Activated CD4-positive, alpha-beta T cell treated with anti-CD3 and anti-CD28 coated beads for 48 hours (primary cell): ENCODE measurements at places on chromosomes 13 and 19.

DNA sequence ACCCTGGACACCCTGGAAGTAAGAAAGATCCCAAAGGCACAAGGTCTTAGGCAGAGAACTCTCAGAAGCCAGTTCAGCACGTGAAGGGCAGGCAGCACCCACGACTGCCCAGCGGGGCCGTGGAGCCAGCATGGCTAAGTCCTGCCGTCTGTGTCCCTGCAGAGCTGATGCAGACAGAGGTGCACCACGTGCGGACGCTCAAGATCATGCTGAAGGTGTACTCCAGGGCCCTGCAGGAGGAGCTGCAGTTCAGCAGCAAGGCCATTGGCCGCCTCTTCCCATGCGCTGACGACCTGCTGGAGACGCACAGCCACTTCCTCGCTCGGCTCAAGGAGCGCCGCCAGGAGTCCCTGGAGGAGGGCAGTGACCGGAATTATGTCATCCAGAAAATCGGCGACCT is 44.8 kb downstream of the PEX11G start:
- DNase-seq: no peak

- DNase-seq: no peak
Measured at GRCh38 chr19:5960005-5961001, 17.6 kb downstream of the RANBP3 start.

- no peak for DNase-seq
Measured at GRCh38 chr19:33192010-33192409, 2.1 kb upstream of the LRP3 start.

DNA sequence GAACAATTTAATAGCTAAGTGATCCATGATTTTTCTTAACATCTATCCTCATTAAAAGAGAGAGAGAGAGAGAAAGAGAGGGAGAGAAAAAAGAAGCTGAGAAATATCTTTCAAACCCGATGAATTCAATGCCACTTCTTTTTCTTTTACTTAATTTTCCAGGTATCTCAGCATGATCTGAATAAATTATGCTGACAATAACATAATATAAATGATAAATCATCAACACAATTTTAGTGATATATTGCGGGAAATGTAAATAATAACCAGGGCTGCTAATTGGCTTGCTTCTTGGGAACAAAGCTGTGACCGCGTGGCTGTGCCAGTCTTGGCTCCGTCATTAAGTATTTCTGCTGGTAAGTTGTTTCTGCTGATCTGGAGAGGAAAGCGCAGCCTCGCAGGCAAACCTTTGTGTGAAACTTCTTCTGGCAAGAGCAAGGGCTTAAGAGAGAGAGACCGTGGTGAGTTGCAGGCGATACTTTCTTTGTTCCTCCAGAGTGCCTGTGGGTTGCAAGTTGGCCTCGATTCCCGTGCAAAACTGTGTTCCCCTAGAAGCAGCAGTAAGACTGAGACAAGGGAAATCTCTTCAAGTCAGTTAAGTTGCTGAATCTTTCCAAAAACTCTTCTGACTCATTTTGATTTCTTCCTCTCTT is 489.1 kb upstream of the TSHZ3 start:
- DNase-seq: no peak
